ENCODE measurements at places on chromosomes 1 and 21.

DNA sequence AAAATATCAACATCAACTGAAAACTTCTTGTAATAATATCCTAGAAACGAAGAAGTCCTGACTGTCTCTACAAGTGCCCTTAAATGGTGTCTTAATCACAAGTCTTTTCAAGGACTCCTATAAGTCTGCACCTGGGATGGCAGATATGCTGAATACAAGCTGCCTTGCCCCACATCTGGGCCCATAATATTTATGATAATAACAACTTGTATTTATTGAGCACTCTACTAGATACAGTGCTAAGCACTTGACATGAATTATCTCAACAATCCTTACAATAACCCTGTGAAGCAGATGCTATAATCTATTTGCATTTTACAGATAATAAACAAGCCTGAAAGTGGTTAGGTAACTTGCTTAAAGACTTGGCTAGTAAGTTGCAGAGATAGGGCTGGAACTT lies 78.0 kb upstream of the ZNF648 start:
- no peak for DNase-seq

DNA sequence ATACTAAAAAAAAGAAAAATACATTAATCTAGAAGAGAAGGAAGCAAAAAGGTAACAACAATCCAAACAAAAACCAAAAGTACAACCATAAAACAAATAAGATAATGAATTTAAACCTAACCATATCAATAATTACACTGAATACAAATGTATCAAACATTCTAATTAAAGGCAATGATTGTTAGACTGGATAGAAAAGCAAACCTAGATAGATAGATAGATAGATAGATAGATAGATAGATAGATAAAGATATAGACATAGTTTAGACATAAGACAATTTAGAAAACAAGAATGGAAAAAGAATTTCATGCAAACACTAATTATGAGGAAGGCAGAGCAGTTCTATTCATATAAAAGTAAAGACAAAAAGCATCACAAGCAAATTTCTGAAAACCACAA lies 24.9 kb downstream of the DENND1B start:
- no peak for DNase-seq

DNA sequence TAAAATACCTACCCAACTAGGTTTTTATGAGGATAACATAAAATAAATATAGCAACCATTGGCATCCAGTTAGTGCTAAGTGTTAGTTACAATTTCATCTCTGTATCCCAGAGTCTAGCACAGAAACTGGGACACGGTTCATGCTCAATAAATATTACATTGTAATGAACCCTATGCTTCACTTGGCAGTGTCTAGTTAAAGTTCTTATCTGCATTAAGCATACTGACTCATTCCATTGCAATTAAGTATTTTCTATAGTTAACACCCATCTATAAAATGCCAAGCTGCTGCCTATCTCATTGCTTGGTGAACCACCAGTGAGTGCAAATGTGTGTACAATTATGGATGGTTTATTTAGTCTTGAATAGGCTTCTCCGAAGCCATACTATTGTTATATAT lies 15.2 kb downstream of the CHML start:
- DNase-seq: peak; percentile 33

DNA sequence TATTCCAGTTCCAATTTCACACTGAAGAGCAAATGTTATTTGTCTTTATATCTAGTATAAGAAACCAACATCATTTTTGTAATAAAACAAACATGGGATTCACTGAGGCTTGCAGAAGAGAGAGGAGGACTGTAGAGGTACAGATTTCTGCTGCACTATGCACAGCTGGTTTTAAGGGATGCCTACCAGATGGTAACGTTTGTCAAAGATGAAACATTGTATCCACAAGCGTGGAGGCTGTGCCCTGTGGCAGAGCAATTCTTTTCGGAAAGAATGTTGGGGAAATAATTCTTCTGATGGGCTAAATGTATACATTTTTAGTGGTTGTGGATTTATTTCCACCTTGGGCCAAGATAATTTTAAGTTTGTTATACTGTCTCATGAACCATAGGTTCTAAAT lies 272.4 kb downstream of the DUSP10 start:
- DNase-seq: no peak

DNA sequence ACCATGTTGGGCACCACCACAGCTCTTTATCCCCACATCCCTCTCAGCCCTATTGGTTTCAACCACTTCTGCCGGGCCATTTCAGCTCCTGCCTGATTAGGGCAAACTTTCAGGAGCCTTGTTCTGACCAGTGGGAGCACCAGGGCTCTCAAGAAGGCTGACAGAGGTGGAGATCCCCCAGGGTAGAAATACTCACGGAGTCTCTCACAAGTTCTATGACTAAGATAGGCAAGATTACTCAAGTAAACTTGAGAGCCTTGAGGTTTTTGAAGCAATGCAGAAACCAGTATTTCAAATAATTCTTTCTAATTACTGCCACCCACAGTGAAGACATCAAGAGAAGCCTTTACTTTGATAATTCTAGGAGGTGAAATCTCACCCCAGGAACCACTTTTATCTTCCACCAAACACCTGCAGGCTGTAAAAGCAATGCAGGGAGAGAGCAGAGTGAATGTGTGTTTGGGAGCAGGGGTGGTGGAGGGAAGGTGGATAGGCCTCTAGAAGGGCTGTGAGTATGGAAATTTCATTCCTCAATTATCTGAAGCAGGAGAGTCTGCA lies 6.6 kb upstream of the PTCH2 start:
- DNase-seq: peak; percentile 24

DNA sequence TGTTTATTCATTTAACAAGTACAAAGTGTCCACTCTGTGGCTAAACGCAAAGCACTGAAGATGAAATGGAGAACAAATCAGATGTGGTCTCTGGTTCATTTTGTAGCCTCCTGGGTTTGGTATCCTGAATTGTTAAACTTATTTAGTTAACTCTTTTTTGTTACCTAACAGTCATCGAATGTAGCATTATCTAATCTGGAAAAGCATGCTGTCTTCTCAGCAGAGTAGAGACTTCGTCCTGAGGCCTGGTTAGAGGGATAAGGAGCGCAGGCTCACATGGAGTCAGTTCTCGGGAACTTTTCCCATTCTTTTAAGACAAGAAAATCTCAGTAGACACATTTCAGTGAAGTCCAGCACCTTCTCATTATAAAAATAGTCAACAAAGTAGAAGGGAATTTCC lies 33.1 kb upstream of the SH3D21 start:
- DNase-seq: no peak

DNA sequence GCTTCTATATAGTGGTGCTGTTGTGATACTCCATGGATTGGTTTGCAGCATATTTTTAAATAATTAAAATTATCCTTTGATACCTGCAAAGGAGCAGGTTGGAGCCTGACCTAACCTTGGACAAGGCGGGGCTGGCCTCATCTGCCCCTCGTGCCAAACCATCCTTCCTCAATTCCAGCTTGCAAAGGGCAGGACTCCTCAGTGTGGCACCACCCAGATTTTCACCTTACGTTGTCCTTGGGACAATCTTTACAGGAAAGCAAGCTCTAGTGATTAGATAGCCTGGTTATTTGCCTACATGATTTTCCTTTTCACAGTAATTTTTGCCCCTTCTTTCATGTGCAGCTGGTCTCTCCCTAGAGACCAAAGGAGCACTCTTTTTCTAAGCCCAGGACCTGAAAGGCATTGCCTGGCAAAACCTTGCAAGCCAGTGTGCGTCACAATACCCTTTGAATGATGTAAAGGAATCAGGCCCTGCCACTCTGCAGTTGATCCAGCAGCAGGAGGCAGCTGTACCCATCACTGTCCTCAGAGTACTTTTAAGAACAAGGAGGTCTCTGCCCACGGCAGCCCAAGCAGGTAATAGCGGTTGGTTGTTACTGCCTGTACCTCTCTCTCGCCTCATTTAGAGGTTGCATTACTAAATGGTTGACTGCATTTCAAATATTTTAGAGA lies 99.4 kb downstream of the ADSS2 start:
- DNase-seq: no peak

DNA sequence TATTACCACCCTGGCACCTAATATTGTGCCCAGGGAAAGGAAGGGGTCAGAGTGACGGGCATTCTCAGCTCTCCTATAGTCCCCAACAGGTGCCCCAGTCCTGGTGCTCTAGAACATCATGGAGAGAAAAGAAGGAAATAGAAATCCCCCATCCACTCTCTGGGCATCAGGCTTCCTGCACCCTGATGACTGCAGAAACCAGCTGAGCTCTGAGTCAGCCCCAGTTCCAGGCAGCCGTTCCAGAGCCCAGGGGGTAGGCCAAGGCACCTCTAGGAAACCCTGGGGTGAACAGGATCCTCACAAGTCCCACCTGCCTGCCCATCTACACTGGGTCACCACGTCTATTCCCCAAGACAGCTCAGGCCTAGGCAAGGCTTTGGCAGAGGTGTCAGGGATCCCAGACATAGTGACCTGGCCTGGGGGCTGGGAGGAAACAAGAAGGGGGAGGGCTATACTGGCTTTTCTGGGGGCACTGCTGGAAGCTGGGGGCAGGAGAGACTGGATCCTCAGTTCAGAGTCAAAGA lies 709 bp downstream of the NECTIN4 start:
- DNase-seq: peak; percentile 47

DNA sequence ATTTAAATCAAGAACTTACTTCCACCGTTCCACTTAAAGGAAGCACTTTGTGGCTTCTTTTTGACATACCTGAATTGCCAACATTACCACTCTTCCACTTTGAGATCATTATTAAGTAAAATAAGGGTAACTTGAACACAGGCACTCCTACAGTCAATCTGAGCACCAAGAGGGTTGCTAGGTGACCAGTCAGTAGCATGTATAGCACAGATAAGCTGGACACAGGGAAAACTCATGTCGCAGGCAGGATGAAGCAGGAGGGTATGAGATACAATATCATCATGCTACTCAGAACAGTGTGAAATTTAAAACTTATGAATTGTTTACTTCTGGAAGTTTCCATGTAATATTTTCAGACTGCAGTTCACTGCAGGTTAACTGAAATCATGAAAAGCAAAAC lies 47.0 kb upstream of the RAP1GAP start:
- no peak for DNase-seq

DNA sequence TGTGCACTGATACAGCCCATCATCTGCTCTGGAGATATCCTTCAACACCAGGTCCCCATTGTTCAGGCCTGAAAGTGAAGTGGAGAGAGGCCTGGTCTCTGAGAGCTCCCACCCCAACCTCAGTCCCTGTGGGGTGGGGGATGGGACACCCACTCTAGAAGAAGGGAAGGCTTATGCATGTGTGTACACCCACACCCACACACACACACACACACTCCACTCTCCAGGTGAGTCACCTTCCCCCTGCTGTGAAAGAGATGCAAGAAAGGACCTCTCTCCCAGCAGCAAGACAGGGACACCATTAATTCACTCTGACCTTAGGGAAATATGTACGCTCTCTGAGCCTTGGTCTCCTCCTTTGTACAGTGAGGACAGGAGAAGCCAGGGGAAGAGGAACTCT lies 5.9 kb downstream of the VSIG8 start:
- DNase-seq: no peak

- DNase-seq: peak; percentile 73
Measured at GRCh38 chr1:93304716-93305138, 41.0 kb upstream of the DR1 start.

GRCh38 chr1:25137521-25138395 lies 94.5 kb downstream of the SYF2 start:
- DNase-seq: peak; percentile 8

DNA sequence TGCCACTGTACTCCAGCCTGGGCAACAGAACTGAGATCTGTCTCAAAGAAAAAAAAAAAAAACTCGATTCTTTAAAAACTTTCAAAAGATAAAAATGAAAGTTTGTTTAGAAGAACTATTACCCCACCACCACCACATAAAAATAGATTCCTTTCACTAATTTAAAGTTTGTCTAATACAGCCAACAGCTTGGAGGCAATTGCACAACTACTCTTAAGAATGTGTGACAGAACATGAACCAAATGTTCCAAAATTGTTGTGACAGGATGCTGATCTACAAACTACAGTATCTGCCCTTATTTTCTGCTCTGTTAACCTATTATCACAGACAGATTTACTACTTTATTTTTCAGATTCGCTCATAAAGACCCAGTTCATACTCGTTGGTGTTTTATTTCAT lies 5.5 kb upstream of the TGFBR3 start:
- peak; percentile 87 for DNase-seq

- no peak for DNase-seq
Measured at GRCh38 chr1:233565313-233565712, 48.6 kb upstream of the KCNK1 start.

GRCh38 chr21:39386194-39386593 lies 37.3 kb upstream of the HMGN1 start:
- DNase-seq: no peak

DNA sequence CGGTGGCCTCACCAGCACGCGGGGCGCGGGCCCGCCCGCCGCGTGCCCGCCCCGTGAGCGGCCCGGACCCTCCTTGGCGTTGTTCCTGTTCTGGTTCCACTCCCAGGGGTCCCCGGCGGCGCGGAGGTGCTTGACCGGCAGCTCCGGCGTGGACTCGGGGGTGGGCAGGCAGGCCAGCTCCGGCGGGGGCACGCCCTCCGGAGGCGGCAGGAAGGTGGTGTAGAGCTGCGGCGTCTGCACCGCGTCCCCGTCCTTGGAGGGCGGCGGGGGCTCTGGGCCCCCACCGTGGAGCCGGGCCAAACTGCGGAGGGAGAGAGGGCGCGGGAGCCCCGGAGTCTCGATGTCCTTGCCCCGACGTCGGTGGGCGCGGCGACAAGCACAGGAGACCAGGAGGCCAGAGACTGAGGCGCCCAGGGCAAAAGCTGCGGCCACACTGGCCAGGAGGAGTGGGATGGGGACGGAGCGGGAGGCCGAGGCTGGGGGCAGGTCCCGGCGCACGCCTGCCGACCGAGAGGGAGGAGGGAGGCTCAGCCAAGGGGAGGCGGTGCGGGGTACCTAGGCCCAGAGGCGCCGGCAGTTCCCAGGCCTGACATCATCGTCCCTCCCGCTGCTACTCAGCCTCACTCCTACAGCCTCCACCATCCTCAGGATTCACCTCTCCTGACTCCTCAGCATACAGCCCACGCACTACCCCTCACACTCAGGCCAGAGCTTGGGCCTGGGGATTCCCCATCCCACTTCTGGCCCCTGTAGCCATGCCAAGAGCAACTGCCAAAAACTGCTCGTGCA lies 13.2 kb downstream of the SEMA6C start:
- DNase-seq: no peak

GRCh38 chr1:223683586-223684487 lies 18.3 kb upstream of the CAPN8 start:
- peak; percentile 49 for DNase-seq

Data from EH (cell line).